ENCODE measurements at places on chromosomes 3 and 15. TPM values are rescaled to one million over a fixed set of nuclear protein-coding genes. Genes with fewer than 3 reads are reported as not detected.

- no peak for DNase-seq
Observed at GRCh38 chr3:78855190-78855589, 912.6 kb downstream of the ROBO1 start.

- no peak for DNase-seq
Observed at GRCh38 chr3:45688194-45688881, 858 bp upstream of the SACM1L start.

GRCh38 chr3:89260721-89261120, 153.3 kb downstream of the EPHA3 start:
- DNase-seq = no peak

Gene COL6A5
- polyA plus RNA-seq = not detected

Measured in GM12878 (cell line).